ENCODE measurements at places on chromosomes 3 and 15.
A peak's percentile ranks its signal among the peaks of the same experiment; 100 is the strongest.

GRCh38 chr3:128854475-128854874 lies 24.9 kb upstream of the ACAD9 start:
- DNase-seq: peak; percentile 56

DNA sequence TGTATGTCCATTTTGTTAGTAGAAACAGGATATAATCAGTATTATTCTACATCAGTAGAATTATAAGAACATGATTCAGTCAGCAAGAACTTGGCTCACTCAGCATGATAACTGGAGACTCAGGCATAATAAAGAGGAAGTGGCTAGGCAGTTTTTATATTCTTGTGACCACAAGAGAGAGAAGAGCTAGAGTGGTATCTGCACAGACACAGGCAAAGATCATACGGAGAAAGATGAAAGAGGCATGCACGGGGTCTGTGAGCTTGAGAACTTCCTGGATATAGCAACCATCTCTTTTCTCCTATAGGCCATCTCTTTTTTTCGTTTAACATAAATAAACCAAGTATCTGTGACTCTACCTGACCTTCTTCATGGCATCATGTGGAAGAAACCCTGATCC lies 46.8 kb downstream of the MYO5A start:
- DNase-seq: no peak

DNA sequence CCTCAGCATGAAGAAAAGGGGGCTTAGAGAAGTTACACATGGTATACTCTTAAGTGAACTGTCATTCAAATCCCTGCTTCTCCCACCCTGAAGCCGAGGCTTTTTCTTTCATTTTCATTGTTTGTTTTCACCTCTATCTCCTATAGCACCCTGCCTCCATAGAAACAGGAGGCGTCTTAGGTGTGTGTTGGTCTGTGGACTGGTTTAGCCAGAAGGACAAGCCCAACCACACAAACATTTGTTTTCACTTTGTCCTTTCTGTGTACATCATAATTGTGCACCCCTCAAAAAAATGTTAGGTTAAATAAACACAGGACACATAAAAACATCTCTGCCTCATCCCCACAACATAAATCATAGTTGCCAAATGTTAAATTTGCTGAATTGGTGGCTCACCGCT lies 73.3 kb upstream of the UBE2E2 start:
- DNase-seq: no peak

DNA sequence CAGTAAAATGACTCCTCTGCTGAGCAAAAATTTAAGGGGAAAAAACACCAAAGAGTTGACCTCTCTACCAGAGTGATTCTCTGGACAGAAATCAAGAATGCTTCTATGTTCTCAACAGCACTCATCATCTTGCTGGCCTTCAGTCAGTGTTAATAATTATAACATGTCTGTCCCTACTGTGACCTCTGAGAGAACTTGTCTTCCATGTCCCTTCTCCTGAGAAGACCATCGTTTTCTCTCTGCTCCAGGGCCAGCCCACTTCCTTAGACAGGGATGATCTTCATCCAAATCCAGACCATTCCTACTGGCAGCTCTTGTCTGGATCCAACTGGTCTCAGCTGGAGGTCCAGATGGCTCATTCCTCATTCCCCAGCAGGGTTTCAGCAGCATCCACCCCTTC lies 139.0 kb upstream of the NECTIN3 start:
- DNase-seq: no peak

DNA sequence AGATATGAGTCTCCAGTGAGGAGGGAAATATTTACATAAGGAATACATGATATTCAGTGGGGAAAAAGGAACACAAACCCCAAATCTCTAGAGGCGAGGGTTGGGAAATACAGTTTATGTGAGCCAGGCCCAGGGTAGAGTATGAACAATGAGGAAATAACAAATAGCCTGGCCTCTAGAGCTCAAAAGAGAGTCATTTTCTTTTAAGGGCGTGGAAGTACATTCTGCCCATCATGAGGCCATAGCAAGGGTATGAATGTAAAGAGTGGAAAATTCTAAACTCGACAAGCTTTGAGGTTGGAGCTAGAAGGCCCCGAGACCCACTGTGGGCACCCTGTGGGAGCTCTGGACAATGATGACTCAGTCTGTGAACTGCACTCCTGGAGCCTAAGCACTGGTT lies 27.8 kb upstream of the IGF2BP2 start:
- no peak for DNase-seq

DNA sequence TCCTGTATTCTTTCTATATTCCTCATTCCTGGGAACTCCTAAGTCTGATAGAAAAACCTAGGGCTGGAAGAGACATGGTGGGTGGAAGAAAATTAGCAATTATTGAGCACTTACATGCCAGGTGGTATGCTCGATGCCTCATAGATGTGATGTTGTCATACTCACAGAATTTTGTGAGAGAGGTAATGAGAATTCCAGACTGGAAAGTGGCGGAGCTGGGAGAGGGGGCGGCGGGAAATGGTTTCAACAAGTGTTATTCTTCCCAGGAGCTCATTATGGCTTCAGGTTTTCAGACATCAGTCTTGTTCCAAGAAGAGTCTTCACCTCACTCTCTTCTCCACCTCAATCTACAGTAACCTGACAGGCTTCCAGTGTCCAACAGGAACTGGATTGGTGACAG lies 16.2 kb downstream of the TIMP4 start:
- DNase-seq: no peak

- no peak for DNase-seq
These were observed 6.3 kb downstream of the EIF4A2 start for GRCh38 chr3:186789554-186790260.

GRCh38 chr3:136166507-136166906 lies 29.6 kb downstream of the MSL2 start:
- DNase-seq: no peak

DNA sequence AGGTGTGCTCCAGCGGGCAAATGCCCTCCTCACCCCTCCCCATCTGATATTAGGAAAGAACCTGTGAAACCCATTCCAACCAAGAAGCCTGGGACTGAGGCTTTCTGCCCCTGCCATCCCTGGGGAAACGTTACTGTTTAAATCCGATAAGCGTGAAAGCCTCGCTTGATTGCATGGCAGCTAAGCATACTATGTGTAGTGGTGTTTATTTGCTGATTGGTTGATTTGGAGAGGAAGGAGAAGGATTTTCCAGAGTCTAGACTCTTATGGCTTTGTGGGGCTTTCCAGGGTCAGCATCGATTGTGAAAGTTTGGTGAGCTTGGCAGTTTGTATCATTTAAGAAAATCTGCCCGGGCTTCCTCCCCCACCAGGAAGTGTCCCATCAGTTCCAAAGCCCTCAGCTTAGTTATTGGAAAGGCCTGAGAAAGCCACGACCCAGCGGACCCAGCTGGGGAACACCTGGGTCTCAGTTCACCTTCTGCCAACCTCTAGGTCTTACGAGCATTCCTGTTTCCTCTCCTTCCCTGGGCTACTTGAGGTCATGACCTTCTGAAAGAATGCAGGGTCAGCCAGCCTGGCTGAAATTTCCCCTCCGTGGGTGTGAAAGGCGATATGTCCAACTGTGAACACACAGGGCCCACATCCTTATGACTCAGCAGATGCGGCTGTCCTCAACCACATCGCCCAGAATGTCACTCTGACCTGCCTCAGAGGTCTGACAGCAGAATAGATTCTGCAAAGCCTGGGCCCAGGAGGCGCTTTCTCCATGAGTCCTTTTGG lies 62.8 kb upstream of the HERC1 start:
- no peak for DNase-seq

GRCh38 chr3:49799761-49800160 lies at the start of gene CDHR4:
CDHR4 (minus strand) TSS chr3:49799873; CDS start chr3:49799812, 61 bp downstream.
- DNase-seq: no peak

DNA sequence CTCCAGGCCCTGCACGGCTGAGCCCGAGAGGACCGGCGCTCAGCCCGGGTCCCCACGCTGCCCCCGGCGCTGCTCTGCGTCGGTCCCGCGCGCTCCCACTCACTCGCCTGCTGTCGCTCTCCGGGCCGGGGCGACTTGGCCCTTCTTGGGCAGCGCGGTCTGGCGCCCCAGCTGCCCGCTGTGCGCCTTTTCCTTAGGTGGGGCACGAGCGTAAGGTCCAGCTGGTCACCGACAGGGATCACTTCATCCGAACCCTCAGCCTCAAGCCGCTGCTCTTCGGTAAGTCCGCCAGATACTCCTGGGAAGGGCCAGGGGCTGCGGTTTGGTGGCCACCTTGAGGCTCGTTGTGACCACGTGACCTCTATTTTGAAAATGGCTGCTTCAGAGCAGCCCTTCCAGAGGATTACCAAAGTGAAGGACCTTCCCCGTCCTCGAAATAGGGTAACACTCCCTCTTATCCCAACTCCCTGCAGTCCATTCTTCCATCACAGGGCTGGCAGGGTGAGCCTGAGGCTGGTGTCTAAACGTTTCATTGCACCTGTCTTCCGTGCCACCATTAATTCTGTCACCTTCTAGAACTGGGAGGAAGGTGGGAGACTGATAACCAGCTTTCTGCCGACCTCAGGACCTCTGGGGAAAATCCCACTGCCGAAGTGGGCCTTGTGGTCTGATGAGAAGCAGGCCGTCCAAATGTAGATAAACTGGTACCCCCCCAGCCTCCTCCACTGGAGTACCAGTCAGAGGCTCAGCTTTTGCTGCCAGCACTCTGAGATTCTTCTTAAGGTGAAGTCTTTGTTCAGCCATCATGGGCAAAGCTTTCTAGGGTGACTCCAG lies 812 bp downstream of the P4HTM start:
- peak; percentile 42 for DNase-seq

DNA sequence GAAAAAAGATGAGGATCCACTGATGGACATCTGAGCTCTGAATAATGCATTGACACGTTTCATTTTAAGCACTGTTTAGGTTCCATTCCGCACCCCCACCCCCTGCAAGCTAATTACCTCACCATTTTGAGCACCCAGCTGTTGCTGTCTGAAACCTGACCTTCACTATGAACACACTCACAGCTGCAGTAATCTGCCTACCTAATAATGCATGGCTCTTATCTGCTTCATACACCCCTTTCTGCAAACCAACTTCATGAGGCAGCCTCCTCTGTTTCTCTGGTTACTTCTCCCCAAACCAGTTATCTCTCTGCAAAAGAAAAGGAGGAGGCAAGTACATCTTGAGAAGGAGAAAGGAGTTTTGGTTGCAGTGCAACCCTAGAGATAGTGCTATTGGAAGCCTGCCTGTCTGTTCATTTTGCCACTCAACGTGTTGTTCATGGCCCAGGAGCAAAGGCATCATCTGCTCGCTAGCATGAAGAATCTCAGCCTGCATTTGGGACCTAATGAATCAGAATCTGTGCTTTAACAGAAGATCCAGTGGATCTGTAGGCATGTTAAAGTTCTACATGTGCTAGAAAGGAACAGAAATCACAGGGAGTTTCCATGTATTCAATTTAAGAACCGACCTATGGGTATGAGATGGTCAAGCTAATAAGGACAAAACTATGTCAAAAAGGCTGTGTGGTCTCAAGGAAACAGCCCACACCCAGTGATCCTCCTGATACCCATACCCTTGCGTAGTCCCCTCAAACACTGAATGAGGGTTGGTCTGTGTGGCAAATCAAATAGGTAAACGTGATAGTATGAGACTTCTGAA lies 87.2 kb downstream of the MB21D2 start:
- DNase-seq: no peak

- DNase-seq: no peak
These were observed 62.1 kb upstream of the RNU6-1 start for GRCh38 chr15:67901922-67902321.

DNA sequence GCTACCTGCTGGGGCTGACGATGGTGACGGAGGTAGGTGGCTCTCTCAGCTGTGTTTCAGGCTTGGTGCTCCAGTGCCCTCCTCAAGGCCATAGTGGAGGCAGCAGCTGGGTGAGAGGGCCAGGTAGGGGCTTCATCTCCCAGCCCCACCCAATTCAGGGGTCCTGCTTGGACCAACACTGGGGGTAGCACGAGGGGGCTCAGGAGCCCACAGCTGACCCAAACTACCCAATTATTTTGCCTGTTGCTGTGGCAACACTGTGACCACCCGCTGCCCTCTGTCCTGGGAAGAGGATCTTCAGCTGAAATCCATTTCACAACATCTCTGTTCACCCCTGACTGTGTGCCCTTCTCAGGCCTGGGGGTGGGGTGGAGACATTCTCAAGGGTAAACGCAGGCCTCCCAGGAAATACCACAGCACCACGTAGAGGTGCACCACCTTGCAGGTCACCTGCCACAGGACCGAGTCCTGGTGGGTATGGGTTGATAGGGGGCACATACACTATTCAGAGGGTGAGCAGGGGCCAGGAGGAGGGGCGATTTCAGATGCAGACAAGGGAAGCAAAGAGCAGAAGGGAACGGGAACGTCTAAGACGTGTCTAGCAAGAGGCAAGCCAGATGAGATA lies 62.7 kb downstream of the GRIP2 start:
- no peak for DNase-seq

DNA sequence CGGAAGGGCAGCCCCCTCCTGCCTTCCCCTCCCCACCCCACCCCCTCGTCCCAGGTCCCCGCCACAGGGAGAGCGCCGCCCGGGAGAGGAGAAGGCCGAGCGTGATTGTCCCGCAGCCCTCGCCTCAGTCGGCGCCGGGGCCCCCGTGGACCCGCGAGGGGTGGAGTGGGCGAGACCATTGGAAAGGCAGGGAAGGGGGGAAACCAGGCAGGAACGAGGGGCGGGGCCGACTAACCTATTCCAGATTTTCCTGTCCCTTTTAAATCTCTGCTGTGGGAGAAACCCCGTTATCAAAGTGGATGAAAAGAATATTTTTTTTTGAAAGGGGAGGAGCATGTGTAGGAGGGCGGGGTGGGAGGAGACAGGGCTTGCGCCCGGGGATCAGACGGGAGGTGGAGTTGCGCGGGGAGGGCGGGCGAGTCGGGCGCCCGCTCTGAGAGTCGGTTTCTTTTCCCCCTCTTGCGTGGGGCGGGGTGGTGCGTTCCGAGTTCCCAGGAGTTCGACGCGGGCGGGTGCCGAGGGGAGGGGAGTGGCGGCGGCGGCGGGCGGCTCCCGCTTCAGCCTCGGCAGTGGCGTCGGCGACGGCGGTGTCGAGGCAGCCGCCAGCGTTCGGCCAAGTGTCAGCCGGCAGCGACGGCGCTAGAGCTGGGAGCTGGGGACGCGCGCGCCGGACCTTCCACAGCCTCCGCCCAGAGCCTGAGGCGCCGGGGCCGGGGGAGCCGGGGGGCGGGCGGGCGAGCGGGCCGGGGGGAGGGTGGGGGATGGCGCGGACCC lies at the start of gene NECTIN3:
Gene NECTIN3 (plus strand): TSS at position 560 of the 774 bp plus-strand sequence. CDS start 202 bp downstream, at position 762.
- peak; percentile 95 for DNase-seq

DNA sequence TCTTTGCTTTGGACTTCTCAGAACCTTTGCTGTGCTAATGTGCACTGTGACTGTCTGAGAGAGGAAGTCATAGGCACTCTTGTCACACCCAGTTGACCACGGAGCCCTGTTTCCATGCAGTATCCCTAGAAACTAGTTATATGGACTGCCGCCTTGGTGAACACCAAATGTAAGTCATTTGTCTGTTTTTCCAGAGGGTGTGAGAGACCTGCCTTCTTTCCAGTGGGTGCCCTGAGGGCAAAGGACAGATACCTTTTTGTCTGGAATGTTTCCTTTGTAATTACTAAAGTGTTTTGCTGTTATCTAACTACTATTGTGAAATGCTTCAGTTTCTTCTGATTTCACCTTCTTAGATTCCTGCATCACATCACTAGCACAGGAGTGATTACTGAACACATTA lies 91.8 kb downstream of the LARS2 start:
- no peak for DNase-seq

DNA sequence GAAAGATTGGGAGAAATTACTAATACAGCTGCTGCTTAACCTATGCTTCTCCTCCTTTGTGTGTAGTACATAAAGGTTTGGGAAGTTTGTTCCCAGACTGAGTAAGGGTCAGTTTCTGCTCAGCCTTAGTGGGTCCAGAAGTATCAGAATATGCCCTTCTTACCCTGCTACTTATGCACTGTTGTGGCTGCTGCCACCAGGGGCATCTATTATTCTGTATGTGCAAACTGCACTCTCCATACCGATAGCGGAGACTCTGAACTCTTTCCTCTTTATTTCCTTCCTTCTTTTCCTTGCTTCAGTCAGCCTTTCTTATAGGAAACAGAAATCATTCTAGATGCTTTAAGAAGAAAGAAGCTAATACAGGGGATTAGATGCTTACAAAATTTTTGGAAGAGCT lies 4.0 kb downstream of the NEDD4 start:
- DNase-seq: no peak

All from upper lobe of left lung (tissue), 6 donors.